ENCODE measurements at places on chromosomes 4 and X.

- DNase-seq: no peak
Observed at GRCh38 chr4:120995266-120996010, 72.9 kb upstream of the PRDM5 start.

DNA sequence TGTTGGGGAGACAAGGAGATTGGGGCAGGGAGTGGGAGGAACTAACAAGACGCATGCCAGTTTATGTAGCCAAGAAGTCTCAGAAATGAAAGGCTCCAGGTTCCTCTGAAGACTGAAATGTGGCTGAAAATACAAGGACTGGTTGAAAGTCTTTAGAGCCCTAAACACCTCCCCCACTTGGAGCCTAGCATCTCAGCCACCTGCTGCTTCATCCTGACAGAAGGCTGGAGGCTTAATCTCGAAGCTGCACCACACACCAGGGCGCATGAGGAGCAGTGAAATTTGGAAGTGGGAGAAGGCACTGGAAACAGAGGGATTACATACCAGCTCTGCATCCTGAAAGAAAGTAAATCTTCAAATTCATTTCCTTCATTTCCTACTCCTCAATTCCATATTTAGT lies 160.7 kb upstream of the FTHL17 start:
- no peak for DNase-seq

GRCh38 chr4:64200001-64200555 lies 209.2 kb downstream of the TECRL start:
- DNase-seq: no peak

DNA sequence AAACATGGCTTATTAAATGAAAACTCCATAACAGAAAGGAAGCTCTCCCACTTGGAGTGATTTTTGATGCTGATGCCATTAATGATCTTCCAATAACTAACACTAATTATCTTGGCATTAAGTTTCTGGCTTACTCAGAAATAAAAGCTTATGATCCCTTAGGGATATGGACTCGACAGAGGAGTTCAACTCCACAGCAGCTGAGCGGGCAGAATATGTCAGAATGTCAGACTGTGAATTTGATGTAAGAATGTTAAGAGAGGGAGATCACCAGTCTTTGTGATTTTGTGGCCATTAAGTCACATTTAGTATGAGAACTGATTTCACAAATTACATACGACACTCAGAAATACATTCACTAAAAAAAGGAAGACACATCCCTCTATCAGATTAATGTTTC lies 2244.0 kb downstream of the ARAP2 start:
- DNase-seq: no peak

- DNase-seq: no peak
Observed at GRCh38 chrX:150781677-150782076, 88.5 kb downstream of the MTMR1 start.

GRCh38 chrX:83593634-83594294 lies 85.7 kb downstream of the POU3F4 start:
- no peak for DNase-seq

- no peak for DNase-seq
Observed at GRCh38 chrX:151873096-151873495, 39.6 kb upstream of the MAGEA4 start.

DNA sequence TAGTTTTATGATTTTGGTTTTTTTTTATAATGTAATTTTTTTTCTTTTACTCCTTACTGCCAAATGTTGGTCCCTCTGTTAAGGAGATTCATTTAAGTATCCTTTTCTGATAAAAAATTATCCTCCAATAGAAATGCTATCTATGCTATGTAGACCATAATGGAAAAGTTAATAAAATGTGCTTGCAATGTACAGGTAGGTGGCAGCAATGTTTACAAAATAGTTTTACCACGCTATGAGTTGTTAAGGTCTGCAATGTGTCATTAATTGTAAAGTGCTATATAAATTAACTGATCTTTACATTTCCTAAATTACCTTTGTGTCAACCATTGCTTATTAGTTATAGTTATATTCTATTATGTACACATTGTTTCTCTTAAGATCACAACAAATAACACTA lies 3.8 kb upstream of the CENPC start:
- no peak for DNase-seq

- DNase-seq: no peak
Observed at GRCh38 chr4:17326756-17327155, 185.1 kb downstream of the QDPR start.

DNA sequence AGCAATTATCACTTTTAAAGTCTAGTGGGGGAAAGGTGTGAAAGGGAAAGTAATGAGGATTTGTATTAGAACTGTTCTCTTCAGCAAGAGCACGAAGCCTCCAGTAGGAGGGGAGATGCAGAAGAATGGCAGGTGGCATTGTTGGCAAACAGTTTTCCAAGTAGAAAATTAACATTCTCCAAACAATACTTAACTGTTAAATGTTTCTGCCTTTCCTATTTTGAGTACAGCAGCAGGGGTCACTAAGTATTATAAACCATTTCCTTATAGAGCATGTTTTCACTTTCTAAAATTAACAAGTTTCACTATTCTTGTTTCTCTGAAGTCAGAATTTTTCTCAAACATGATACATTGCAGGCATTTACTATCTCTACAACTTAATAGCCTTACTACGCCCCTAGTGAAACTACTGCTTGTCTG lies 58.7 kb downstream of the LEF1 start:
- DNase-seq: no peak

GRCh38 chr4:3783693-3784306 lies 17.6 kb downstream of the ADRA2C start:
- peak; percentile 57 for DNase-seq

DNA sequence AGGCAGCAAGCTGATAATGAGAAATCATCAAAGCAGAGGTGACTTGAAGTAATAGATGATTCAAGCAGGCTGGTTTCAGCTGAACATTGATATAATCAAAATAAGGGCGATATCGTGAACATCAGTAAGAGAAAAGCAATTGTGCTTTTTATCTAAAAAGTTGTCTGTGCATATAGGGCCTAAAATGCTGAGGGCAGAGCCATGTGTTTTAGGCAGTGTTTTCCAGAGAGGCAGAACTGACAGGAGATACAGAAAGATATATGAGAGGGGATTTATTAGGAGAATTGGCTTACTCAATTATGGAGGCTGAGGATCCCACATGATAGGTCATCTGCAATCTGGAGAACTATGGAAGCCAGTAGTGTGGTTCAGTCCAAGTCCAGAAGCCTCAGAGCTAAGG lies 136.5 kb upstream of the NPY2R start:
- no peak for DNase-seq

GRCh38 chr4:87500092-87500462 lies 29.1 kb downstream of the SPARCL1 start:
- DNase-seq: no peak

- peak; percentile 21 for DNase-seq
Observed at GRCh38 chr4:116066711-116067245, 953.4 kb upstream of the NDST4 start.

Data from posterior cingulate gyrus (tissue), 11 donors.